ENCODE measurements at places on chromosomes 1 and 21. TPM values are rescaled to one million over a fixed set of nuclear protein-coding genes. Genes with fewer than 3 reads are reported as not detected.

DNA sequence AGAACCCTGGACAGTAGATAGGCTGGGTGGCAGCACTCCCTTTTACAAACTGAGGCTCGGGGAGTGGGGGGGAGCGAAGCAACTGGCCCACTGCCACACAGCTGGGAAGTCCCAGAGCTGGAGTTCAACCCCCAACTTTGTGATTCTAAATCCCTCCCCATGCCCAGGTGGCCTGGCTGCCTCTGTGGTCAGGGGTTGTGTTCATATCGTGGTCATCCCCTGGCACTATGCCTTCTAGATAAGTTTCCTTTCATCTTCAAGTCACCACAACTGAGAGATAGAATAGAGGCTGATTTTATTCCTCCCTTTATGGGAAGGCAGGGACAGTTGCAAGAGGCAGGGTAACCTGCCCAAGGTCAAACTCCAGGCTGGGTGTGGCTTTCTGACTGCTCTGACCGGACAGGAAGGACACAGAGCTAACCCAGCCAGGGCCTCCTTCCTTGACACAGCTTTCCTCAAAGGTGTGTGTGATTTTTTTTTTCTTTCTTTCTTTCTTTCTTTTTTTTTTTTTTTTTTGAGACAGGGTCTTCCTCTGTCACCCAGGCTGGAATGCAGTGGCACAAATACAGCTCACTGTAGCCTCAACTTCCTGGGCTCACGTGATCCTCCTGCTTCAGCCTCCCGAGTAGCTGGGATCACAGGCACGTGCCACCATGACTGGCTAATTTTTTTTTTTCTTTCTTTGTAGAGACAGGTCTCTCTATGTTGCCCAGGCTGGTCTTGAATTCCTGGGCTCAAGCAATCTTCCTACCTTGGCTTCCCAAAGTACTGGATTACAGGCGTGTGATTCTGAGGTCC lies 18.4 kb upstream of the TNFRSF1B start:
- DNase-seq = no peak

GRCh38 chr1:116284819-116285390 lies 88.1 kb upstream of the ATP1A1 start:
- no peak for DNase-seq

GRCh38 chr21:38716942-38717341 lies 88.8 kb upstream of the ETS2 start:
- no peak for DNase-seq

DNA sequence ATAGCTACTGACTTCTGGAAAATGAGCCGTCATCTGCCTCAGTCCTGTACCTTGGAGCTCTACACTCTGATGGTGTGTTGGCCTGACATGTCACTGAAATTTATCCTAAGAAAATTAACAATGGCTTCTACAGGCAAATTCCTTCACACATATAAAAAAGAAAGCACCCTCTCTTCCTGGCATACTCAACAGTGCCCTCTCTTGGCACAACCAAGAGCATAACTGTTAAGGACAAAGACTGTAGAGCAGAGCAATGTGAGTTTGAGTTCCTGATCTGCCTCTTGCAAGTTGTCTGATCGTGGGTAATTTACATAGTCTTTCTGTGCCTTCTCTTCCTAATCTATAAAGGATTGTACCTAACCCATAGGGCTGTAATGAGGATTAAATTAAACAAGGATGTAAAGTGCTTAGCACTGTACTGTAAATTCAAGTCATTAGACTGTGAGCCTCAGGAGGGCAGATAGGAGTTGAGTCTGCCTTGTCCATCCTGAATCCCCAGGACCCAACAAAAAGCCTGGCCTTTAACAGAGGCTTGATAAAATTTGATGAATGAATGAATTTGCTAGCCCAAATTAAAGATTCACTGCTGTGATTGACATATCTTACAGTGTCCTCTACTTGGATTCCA lies 83.5 kb downstream of the SYF2 start:
- no peak for DNase-seq

DNA sequence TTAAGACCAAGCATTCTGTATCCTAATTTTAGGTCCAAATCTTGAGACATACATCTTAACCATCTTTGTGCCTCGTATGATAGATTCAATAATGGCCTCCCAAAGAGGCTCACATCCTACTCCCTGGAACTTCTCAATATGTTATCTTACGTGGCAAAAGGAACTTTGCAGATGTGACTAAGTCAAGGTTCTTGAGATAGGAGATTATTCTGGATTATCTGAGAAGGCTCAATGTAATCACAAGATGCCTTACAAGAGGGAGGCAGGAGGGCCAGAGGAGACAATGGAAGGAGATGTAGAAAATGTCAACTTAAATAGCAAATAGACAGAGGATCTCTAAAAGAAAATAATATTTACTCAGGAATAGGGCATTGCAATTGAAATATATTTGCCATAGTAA lies 548.9 kb downstream of the MATN1 start:
- no peak for DNase-seq

DNA sequence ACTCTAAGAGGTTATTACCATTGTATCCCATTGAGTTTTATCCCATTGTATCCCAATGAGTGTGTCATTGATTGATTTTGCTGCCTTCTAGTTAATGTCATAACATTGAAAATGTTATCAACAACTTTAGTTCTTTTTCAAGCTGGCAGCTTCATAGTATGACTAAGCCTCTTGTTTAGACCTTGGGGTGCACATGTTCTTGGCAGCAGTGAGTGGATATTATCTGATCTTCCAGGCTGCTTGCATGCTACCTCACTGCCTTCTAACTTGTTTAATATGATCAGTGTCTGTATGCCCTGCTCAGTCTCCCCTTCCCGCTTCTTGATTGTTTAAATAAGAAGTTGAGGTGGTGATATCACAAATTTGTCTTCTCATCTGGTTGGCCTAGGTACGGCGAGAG lies 24.6 kb downstream of the NTPCR start:
- DNase-seq = no peak

- DNase-seq = peak; percentile 93
Observed at GRCh38 chr1:183180634-183181056, 5.4 kb upstream of the LAMC2 start.

DNA sequence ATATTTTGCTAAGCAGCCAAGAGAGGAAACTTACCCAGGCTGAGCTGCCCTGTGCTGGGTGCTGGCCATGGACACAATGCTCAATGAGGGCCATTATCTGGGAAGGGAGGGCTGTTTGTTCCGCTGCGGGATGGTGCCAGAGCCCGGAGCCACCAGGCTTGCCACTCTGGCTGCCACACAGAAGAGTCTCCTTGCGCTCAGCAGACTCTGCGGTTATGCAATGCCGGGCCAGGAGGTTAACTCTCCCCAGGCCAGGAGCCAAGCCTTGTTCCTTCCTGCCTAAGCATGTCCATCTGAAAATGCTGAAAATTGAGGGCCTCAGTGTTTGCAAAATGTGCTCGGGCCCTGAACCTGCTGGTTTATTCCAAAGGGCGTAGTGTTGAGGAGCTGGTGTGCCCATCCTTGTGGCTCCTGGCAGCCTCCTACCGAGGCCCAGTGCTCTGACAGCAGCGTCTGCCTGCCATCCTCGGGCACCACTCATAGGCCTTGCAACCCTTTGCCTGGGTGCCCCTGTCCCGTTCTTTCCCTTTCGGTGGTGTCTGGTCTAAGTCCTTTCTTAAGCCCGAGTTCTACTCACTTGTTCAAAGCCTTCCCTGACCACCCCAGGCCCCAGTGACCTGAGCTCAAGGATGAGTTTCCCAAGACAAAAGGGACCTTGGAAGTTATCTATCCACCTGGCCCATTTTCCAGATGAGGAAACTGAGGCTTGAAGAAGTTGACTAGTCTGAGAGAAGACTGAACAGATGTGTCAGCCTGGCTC lies 133.8 kb upstream of the EDN2 start:
- no peak for DNase-seq

GRCh38 chr1:233020426-233020825 lies 70.0 kb downstream of the NTPCR start:
- no peak for DNase-seq

DNA sequence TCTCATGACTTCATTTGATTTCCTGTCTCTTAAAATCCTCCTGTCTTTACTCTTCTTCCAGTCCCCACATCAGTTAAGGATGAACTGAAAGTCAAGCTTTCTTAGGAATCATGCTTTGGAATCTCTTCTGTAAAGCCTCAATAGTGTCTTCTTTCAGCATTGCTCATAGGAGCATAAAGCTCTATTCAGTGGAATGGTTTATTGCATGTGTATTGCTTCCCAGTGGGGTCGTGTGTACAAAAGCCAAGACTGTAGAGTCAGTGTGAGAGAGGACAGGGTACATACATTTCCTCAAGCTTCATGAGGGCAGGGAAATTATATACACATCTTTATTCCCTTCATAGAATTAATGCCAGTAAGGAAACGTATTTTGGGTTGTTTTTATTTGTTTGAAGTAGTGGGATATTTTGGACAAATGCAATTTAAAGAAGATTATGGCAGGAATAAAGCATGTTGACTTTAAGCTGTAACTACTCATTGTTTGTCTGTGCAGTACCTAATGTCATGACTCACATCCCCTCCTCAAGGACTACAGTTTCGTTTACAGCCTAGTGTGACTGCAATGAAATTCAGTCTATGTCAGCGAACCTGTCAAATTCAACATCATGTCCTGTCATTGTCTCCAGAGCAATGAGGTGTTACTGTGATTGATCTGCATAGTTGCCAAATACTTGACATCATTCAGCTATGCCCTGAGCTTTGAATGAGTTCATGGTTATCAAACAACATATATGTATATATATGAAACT lies 2164.2 kb downstream of the NCAM2 start:
- DNase-seq = peak; percentile 7

DNA sequence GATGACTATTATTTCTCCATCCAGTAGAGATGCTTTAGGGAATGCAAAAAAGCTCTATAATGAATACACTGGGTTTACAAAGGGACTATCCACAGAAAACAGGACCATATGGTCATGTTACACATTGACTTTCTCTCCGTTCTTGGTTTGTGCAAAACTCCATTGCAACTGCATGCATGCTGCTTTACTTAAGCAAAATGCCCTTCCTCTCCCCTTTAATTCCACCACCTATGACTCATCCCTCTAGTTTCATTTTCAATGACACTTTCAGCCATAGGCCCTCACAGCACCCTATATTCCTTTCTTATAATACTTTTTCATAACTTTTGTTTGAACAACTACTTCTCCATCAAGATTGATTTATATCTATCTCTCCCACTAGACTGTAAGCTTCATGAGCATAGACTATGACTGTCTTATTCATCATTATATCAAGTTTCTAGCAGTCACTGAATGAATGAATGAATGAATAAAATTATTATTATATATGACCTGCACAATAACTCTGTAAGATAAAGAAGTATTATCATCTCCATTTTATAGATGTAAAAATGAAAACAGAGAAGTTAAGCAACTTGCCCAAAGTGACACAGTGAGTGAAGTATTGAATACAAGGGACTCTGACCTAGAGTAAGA lies 248.9 kb downstream of the PLPP3 start:
- DNase-seq = no peak

DNA sequence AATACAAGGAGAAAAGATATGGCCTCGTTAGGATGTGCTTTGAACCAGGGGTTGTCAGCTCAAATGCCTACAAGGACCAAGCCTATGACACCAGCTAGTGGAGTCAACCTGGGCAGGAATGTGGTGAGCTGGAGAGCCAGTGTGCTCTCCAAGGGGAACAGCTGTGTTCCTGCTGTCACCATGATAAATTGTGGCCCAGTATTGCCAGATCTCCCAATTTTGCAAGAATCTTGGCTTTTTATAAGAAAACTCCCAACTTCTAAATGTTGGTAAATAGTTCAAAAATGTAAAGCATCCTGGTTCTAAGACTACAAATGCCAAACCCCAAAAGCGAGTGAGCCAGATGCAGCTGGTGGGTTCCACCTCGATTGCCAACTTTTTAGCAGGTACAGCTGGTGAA lies 391.1 kb downstream of the PLPP3 start:
- DNase-seq = no peak

DNA sequence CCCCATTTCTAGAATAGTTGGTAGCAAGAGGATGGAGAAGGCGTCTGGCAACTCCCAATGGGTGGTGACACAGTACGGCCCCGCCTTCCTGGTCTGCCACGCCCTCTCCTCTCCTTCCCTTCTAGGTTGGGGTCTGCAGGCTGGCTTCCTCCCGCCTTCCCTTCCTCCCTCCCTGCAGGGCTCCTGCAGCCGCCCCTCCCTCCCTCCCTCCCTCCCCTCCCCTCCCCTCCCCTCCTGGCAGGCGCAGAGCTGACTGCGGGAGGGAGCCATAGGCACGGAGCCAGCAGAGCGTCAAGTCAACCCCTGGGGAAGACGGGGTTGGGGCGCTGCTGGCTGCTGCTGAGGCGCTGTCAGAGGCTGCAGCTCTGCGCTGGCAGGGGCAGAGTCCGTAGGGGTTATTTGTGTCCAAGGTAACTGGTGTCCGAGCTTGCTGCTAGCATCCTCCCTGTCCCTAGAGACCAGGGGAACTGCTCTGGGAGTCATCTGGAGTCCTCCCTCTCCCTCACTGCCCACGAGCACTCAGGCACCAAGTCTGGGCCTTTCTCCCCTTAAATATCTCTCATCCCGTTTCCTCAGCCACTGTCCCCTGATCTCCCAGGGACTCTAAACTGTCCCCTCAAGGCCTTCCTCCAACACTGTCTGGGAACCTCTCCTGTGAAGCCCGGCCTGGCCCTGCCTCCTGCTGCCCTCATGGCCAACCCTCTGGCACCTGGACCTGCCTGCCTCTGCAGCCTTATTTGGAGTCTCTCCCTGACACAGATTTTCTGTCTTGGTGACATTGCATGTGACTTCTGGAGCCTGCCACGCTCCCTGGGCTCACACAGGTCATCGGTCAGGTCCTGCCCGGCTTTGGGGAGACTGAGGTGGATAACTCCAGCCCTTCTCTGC lies 57.4 kb upstream of the ACOT11 start:
- DNase-seq = no peak

DNA sequence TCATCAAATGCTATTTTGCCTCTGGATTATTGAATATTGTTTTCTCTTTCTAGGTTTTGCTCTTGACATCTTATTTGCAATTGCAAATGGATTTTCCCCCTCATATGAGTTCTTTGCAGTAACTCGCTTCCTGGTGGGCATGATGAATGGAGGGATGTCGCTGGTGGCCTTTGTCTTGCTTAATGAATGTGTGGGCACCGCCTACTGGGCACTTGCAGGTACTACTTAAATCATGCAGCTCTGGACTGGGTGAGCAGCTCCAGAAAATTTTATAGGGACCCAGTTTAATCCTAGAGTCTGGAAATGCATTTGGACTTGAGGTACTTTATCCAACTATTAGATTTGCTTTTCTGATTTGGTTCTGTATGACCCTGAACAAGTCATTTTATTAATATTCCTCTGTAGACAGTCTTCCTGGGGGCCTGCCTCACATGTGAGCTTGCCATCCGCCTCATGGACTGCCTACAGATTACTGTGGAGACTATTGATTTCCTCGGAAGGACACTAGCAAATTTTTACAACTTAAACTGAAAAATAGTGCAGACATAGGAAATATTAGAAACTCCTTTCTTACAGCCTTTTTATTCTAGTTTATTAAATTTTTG lies 44.5 kb downstream of the SLC22A15 start:
- DNase-seq = peak; percentile 9

Gene ERG
- 0.29 TPM for total RNA-seq

Gene LPAR3
- total RNA-seq = 1.2 TPM

Gene NIPAL3
- 21.3 TPM for total RNA-seq

Gene SLC45A1
- 0.22 TPM for total RNA-seq

Gene KIAA0319L
- total RNA-seq = 45.7 TPM

Gene NR1I3
- not detected for total RNA-seq
